ENCODE measurements at places on chromosomes 3 and 15.
A peak's percentile ranks its signal among the peaks of the same experiment; 100 is the strongest.

DNA sequence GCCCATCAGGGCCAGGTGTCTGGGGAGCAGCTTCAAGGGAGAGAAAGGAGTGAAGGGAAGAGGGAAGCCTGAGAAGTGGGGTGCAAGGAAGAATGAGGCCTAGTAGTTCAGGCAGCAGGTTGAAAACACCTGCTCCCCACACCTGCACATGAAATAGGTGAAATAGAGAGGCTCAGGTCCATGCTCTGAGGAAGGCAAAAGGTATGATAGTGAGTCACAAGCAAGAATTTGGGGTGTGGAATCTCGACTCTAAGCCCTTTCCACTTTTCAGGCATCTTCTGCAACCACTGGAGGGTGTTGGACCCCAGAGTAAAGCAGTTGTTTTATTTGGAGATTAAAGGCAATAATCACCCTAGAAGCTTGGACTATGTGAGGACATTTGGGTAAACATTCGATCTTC, 157.5 kb downstream of the CTNNB1 start:
- no peak for DNase-seq

- peak; percentile 83 for DNase-seq
These were observed 51.6 kb upstream of the BLM start for GRCh38 chr15:90665288-90666134.

DNA sequence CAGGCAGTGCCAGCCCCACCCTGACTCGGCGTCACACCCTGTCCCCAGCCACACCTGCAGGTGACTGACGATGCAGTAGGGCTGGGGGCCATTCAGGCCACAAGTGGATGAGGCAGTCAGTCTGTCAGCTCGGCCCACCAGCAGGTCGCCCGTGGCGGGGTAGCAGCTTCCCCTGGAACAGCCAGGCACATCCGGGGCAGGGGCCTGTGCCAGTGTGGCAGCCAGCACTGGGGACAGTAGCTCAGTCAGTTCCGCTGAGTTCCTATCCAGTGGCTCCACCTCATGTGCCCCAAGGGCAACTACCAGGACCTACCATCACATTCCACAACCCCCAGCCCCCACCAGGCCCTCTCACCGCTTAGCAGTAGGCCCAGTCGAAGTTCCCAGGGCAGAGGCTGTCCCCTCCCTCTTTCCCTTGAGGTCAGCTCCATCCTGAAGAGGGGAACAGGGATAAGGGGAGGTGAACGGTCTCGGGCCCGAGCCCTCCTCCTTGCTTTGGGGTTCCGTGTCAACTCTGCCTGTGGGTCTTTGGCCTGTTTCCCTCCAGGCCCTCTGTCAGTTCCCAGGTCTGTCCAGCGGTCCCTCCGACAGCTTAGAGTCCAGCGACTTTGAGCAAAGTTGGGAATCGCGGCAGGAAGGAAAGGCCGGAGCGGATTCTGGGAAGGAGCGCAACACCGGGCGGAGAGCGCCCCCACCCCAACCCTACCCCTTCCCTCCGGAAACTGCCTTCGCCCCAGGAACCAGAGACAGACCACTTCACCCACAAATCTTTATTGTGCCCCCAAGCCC, at the start of gene LAMB2:
Gene LAMB2, minus strand, starts transcription at position 614 of the 789 bp plus-strand sequence. Its CDS starts 183 bp downstream, at position 431.
- DNase-seq = no peak

GRCh38 chr15:52925130-52925529, 135.0 kb upstream of the ONECUT1 start:
- no peak for DNase-seq

DNA sequence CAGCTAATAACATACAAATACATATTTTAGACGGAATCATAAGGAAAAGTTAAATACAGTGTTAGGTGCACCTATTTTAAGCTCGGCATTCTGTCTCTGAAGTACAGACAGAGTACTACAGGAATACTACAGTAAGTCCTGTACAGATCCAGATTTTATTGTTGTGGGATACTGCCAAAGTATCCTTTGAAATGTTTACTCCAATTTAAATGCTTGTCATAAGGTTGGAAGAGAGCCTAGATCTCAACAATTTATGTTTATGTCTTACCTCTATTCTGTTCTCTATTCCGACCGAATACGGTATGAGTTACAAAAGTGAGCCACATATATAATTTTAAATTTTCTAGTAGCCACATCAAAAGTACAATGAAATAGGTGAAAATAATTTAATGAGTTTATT, 25.3 kb downstream of the PLD1 start:
- DNase-seq = no peak

DNA sequence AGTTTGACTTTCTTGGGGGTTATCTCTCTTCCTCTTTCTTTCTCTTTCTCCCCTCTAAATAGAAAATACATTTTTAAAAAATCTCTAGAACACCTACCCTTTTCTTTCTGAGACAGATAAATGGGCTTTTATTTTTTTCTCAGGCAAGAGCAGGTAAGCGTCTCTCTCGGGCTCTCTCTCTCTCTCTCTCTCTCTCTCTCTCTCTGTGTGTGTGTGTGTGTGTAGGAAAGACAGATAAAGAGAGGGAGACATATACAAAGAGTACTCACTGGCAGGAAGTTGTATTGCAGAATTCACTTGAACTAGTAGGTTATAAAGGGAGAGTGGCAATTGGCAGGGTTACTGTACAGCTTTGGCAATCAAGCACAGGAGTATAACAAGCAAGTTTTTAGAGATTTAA, 118.1 kb upstream of the LSAMP start:
- DNase-seq = no peak

- DNase-seq = no peak
These were observed 23.3 kb upstream of the PSMD6 start for GRCh38 chr3:64046592-64046991.

GRCh38 chr3:675846-676245, 417.0 kb upstream of the CNTN6 start:
- no peak for DNase-seq

DNA sequence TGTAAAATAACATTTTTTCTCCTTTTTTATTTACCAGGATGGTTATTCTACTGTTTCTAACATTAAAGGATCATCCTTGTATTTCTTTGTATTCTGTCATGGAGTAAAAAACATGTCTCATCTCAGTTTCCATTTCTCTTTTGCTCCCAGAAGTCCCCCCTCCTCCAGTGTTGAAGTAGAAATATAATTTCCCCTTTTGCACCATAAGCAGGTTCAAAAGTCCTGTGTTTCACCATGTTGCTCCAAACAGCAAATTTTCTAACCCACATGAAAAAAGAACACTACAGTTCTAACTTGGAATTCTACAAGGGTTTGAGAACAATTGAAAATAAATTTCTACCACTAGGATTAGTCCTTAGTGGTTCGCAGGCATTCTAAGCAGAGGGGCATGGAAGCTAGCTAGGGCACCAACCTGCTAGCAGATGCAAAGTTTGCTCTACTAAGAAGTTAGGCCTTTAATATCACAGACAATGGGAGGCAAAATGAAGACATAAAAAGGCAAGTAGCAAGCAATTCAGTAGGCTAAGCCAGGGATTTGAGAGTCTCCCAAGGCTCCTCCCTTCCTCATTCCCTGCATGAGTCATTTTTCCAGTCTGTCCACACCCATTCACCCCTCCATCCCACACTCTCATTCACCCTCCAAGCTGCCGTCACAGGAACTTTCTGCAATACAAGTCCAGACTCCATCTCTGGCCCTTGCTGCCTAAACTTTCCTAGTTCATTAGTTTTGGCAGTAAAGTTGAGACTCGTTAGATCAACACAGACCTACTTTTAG, 2.3 kb upstream of the MBNL1 start:
- DNase-seq = no peak

DNA sequence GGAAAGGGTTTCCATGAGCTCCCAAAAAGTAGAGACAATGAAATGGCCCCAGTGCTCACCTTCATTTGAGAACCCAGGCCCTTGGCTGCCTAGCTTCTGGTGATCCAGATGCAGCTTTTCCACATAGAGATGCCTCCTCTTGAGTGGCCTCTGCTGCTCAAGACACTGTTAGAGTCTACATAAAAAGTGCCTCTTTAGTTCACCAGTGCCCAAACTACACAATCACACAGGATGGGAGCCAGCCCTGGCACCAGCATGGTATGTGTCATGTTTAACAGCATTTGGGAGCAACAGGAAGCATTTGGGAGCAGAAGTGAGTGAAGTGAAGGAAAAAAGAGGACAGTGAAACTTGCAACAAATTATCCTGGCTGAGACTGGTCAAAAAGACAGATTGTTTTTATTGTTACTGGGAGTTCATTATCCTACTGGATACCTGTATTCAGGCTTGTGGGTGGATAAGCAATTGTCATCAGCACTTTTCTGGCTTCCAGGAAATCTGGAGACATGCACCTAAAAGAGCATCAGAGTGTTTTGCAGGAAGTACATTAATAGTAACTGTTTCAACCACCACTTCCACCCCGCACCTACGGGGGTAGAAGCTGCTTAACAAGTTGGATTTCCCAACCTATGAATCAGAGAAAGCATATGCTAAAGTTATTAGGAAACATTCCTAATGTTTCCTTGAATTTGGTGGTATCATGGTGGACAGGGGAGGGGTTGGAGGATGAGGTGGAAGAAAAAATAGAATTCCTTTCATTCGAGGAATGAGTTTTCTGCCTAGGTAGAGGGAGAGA, 416.2 kb downstream of the IGSF11 start:
- DNase-seq = no peak

GRCh38 chr3:12966847-12967605, 106.2 kb downstream of the IQSEC1 start:
- DNase-seq = peak; percentile 57

DNA sequence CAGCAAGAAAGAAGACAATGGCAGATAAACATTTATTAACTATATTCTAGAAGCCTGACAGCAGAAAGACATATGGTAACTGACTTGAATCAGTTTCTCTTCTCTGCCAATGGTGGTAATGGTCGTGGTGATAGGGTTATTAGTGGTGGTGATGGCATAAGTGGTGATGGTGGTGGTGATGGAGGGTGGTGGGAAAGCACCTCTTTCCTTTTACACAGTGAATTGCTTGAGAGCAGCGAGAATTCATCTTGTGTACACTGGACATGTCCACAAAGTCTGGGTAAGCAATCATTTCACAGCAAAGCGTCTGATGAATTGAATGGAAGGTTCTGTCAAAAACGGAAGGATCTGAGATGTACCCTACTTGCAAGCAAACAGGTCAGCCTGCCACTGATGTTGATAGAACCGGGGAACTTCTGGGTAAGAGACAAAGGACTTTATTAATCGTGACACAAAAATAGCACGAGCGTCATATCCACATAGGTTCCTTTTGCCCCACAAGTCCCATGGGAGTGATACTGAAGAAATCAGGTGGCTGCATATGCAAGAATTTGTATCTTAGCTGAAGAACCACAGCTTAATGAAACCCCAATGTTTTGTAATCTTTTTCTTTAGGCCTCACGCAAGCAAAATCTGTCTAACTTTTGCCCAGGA, 23.5 kb upstream of the TBC1D5 start:
- DNase-seq = peak; percentile 49

DNA sequence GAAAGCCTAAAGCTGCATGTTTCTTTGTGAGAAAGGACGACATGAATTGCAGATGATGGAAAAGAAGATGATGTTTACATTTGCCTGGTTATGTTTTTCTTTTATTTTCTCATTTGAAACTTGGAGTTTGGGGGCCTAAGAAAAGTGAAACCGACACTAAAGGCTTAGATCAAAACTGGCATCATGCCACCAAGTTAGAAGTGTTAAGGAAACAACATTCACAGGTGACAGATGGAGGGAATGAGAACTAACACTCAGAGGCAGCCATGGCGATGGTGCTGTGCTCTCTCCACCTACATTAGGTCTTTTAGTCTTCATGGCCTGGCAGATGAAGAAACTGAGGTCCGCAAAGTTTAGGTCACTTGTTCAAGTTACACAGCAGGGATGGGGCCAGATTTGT, 923.6 kb downstream of the TUSC7 start:
- no peak for DNase-seq

DNA sequence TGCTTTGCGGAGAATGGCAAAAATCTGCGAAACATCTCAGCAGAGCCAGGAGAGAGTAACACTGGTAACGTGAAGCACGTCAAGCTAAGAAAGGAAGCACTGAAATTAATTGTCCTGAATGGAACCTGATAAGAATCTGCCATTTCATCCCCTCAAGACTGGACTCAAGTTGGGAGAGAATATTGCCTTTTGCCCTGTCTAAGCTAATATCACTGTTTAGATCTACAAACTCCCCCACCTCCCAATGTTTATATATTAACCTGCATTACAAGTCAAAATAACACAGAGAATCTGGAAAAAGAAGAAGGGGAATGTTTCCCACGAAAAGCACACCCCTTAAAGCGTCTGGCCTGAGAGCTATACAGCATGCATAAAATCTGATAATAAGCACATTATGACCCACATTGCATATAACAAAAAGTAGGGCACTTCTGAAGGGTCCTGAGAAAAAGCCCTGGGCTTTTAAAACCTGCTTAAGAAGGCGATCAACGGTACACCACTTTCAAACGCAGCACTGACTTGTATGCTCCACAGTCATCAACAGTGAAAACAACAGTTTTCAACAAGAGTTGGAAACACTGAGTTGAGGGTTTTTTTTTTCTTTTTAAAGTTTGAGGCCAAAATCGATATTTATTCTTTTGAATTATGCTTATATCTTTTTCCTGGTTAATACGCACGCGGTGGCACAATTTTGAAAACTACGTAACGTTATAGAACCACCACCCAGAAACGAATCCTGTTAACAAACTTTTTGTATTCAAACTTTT, 1.4 kb upstream of the KAT2B start:
- DNase-seq = no peak

DNA sequence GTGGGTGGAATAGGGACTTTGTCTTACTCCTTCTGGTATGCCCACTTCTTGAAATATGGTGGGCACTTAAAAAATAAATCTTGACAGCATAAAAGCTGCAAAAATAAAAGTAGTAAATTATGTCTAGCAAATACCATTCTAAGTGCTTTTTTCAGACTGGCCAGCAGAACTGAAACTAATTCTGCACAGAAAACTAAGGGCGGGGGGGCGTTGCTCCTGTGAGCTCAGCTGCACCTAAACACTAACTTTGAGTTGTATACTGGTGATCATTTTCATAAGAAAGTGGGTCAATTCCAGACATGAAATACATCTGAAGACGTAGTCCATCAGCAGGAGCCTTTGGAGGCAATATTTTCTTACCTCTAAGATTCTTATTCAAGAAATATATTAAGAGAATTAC, 114.8 kb downstream of the WDR76 start:
- peak; percentile 43 for DNase-seq

- no peak for DNase-seq
These were observed 289.5 kb upstream of the TRIM42 start for GRCh38 chr3:140388202-140388922.

GRCh38 chr15:98954411-98954810, 53.2 kb downstream of the PGPEP1L start:
- DNase-seq = no peak

DNA sequence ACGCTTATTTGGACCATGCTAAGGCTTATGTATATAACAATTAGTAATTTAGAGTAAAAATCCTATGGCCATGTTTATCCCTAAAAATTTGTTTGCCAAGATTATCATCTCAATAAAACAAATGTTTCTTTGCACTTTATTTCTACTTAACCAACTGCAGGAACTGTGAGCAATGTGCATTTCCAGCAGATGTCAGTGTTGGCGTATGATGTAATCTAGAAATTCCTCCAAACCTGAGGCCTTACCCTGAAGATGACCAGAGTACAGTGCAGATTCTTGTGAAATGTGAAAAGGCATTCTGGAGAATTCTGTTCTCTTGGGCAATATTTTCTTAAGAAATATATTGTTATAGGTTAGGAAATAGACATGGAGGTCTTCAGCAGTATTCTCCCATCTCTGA, 205.9 kb downstream of the MBNL1 start:
- peak; percentile 40 for DNase-seq

GRCh38 chr3:399647-400046, 203.1 kb downstream of the CHL1 start:
- DNase-seq = no peak

- DNase-seq = no peak
These were observed 106.2 kb upstream of the PRR20G start for GRCh38 chr3:127394031-127394430.

Measured in GM13976 (cell line).